ENCODE measurements at places on chromosomes 1 and 21. TPM values are rescaled to one million over a fixed set of nuclear protein-coding genes. Genes with fewer than 3 reads are reported as not detected.

GRCh38 chr1:49597436-49597835 is 426.3 kb downstream of the AGBL4 start:
- no peak for DNase-seq

GRCh38 chr1:227921461-227922185 is 26.1 kb downstream of the WNT9A start:
- no peak for DNase-seq

Gene PYHIN1
- not detected for total RNA-seq

DNA sequence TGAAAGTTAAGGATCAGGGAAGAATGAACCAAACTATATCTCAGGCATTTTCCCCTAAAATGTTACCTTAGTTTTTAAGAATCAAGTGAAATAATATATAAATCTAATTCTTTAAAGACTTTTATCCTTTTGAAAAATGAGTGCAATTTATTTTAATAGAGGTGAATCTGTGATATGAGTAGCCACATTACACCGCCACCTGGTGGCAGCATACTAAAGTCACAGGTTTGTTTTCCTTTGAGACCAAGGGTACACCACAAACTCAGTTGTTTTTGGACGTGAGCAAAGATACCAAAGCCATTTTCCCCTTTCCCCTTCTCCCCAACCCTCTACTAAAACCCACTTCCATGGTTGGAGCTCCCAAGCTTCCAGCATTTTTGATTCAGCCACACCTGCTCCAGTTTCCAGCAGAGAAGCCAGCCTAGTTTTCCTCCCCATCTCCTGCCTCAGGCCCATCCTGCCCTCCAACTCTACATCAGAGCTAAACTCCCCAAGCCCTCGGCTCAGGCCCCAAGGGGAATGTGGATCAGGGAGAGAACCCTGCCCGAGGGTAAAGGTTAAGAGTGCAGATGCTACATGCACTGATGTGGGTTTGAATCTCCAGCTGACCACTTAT is 22.9 kb upstream of the LDLRAP1 start:
- peak; percentile 77 for DNase-seq

- no peak for DNase-seq
Measured at GRCh38 chr1:3452866-3453175, 1.6 kb upstream of the ARHGEF16 start.

GRCh38 chr1:53627666-53628065 is 111.3 kb downstream of the GLIS1 start:
- DNase-seq = no peak

GRCh38 chr1:5002676-5003075 is 348.3 kb downstream of the AJAP1 start:
- DNase-seq = no peak
